ENCODE measurements at places on chromosomes 1 and 21.

DNA sequence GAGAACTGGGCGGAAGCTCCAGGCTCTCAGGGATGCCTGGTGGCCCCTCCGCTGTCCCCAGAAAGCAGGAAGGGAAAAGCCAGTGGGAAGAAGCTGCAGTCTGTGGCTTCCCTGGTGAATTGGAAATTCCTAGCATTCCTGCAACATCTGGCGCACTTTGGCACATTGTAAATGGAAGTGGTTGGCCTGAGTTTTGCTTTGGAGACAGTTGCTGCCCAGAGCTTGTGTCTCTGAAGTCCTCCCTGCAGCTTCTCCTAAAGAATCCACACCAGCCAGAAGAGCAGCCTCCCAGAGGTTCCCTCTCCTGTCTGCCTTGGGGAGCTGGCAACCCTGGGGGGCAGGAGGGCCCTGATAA, 48.2 kb downstream of the ARHGEF10L start:
- DNase-seq: no peak

DNA sequence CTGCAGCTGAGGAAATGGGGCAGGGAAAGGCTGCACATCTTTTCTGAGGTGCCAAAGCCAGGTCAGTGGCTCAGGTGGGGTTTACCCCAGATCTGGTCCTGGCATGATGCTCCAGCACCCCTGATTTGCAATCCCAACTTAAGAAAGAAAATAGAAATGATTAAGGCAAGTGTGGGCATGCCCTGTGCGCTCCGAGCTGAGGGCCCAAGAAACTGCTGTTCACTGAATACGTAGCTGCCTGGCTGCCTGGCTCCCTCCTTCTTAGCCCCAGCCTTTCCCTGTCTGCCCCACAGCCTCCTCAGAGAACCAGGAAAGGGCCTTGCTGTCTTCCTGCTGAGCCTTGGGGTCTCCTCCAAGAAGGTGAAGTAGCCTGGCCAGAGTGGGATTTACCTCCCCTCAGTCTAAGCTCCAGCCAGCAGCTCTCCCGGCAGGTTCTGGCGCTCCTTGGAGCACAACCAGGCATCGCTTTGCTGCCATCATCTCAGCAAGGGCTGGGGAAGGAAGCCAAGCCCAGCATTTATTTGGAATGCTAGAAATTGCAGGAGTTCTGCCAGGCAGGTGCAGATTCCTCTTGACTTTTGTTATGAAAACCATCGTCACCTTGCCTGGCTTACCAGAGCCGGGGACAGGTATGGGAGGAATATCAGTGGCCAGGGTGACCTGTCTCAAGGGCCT, 51.3 kb upstream of the SELENON start:
- no peak for DNase-seq

- DNase-seq: no peak
Measured at GRCh38 chr21:34065027-34065426, 8.4 kb upstream of the MRPS6 start.

DNA sequence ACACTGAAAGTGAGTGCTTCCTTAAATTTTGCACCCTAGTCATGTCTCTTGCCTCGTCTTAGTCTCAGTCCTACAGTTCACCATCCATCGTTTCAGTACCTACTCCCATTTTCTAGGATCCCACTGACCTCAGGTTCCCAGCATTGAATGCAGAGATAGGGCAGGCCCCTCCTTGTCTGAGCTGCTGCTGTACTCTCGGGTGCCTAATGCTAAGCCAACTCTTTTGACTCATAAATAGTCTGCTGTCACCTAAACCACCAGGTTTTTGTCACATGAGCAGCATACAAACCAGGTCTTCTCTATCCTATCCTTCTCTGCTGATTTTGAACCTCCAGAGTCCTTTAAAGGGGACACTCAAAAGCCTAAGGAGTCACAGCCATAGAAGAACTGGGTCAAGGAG, 3.0 kb downstream of the ARHGAP30 start:
- DNase-seq: no peak

DNA sequence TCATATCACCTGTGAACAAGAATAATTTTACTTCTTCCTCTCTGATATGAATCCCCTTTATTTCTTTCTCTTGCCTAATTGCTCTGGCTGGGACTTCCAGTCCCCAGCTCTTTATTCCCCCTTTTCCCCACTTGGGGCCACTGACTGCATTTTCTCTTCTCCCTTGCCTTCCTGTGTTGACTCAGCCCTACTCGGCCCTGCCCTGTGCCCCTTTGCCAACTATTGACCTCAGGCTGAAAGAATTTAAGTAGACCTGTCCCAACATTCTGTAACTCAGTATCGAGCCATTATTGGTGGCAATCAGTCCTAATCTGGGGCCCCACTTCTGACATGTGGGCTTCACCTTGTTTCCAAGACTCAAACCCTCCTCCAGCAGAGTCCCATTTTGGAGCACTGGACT, 60.6 kb upstream of the STUM start:
- no peak for DNase-seq

Data from WERI-Rb-1 (cell line).